Bronchus fibroblast of lung (primary cell): ENCODE measurements at places on chromosomes 1 and 21. TPM values are rescaled to one million over a fixed set of nuclear protein-coding genes. Genes with fewer than 3 reads are reported as not detected.

Gene CELA3B
- total RNA-seq: not detected in 2 replicates

Gene GPR3
- 0.45 and 1.0 TPM in 2 replicates for total RNA-seq

Gene BCAN
- total RNA-seq: not detected in 2 replicates

Gene HMCN1
- total RNA-seq: 0.15 and 1.2 TPM in 2 replicates

Gene SUSD4
- total RNA-seq: under 0.01 and 1.2 TPM in 2 replicates

Gene SIM2
- total RNA-seq: 2.0 and 2.7 TPM in 2 replicates

Gene RNU1-1
- total RNA-seq: under 0.01 TPM in 1 of 2 replicates, not detected in the other

Gene CD5L
- total RNA-seq: not detected in 2 replicates
